ENCODE measurements at places on chromosomes 13 and 19.

- DNase-seq = no peak
These were observed 173.0 kb downstream of the OLFM4 start for GRCh38 chr13:53201454-53202225.

DNA sequence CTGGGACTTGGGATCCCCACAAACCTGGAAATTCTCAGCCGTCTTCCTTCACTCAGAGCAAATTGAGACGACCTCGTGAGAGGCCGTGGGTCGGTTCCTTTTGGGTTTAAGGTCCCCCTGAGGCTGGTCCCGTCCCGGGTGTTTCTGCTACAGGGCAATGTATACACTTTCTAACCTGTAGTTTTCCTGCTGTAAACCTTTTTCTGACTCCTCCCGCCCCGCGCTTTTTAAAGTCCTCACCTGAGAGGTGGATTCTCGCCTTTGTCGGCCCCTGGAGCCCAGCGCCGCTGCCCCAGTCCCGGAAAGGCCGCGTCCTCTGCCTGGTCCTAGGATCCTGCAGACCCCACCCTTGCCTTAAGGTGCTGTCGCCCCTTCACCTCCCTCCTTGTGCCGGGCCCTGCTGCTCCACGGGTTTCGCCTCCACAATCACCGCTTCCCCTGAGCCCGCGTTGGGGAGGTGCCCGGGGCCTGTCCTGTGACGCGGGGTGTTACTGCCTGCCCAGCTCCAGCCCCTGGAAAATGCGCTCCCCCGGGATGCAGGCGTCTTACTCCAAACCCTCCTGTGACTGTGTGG, 391 bp downstream of the ZNF761 start:
- no peak for DNase-seq

DNA sequence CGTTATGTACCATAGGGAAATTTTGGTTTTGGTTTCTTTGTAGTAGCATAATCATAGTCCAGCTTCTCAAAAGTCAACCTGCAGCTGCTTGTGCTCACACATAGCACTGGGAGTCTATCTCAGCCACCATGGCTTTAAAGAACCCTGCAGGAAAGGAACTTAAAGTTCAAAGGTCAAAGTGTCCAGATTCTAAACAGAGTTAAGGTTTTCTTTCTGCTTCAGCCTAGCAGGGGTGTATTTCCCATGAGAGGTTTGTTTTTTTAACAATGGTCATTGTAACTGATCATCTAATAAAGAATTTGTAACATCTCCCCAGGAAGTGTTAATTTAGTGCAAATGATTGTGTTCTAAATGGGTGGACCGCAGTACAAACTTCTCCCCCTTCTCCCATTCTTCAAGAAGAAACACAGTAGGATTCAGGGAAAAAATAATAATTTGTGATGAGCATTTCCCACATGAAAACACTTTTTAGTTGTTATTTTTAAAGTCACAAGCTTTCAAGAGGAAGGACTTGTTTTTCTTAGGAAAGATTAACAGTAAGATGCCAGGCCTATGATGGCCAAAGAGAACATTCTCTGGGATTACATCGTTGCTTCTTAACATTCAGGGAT, 168.0 kb downstream of the EFNB2 start:
- peak; percentile 19 for DNase-seq

GRCh38 chr19:11693505-11694499, 44.9 kb downstream of the ZNF823 start:
- DNase-seq = no peak

DNA sequence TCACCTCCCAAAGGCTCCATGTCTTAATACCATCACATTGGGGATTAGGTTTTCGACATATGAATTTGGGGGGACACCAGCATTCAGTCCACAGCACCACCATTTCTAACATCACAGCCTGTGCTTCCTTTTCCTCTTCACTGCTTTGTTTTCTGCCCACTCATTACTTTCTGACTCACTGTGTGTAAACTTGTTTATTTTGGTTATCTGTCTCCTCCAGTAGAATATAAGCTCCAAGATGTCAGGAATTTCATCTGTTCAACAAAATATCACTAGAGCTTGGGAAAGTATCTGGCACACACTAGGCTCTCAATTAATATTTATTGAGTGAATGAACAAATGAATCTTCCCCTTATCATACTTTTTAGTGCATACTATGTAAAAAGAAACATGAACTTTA, 152.0 kb downstream of the NUFIP1 start:
- DNase-seq = no peak

Measured in pons (tissue), 1 donor.